Activated CD4-positive, CD25-positive, alpha-beta regulatory T cell (primary cell): ENCODE measurements at places on chromosomes 5 and 9.

- DNase-seq, result no peak
These were observed 3.0 kb upstream of the FGF18 start for GRCh38 chr5:171416160-171417049.

GRCh38 chr5:76625087-76625815 lies 2.0 kb upstream of the F2RL2 start:
- DNase-seq, result no peak

GRCh38 chr5:167511276-167511675 lies 780.2 kb upstream of the WWC1 start:
- no peak for DNase-seq

DNA sequence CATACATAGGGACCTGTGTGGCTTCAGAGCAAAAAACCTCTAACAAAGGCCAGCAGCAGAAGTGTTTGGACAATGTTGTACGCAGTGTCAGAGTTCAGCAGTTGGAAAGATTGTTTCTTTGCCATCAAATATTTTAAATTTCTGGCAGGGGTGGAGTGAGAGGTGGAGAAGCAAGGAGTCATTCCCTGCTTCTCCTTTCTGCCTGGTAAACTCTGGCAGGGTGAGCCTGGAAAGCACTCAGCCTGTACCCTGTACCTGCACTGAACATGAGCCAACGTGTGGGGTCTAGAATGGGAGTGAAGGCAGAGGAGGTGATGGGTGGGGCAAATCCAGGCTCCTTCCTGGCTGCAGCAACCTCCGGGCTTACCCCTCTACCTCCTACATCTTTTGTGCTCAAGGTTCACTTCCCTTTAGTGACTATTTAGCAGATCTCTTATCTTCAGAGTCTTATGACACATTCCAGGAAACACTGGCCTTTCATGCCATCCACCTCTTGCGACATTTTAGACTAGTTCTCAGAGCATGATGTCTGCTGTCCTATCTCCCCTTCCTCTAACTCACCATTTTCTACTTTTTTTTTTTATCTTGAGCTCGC lies 445.0 kb upstream of the PIK3R1 start:
- no peak for DNase-seq

DNA sequence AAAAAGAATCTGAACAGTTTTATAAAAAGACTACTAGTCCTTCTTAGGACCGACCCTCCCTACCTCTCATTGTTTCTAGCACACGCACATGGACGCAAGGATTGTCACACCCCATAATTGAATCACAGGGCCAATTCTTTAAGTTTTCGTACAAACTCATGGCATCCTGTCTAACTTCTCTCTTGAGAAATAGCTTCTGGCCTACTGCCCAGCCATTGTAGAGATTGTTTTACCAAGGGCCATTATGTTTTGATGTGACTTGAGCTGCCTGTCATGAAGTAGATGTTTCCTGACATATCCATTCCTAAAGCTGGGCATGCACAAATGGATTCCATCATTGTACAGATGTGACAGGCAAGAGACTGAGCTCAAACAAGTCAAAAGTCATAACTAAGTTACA lies 1672.1 kb upstream of the C9orf72 start:
- DNase-seq, result no peak

GRCh38 chr5:11715461-11716196 lies 188.6 kb downstream of the CTNND2 start:
- no peak for DNase-seq

DNA sequence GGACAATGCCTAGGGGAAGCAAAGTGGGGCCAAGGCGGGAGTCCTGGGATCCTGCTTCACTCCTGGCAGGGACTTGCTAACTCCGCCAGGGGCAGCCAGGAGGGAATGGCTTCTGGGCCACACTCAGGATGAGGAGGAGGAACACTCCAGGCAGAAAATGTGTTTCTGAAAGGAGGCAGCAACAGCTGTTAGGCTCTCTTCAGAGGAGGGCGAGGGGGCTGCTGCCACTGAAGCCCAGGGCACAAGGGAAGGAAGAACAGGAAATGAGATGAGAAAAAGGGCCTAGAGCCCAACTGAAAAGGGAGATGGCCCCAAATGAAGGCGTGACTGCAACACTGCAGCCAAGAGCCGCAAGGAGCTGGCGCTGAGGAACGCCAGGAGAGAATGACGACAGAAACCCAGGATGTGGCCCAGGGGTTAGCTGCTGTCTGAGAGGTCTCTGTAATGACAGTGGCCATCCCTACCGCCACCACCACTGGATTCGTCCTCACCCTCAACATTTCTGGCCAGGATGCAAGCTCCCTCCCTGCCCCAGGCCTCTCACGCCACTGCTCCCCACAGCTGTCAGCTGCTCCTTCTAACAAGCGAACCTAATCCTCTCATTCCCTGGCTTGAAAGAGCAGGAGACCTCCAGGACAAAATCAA lies 15.8 kb downstream of the PSMB7 start:
- DNase-seq, result no peak

DNA sequence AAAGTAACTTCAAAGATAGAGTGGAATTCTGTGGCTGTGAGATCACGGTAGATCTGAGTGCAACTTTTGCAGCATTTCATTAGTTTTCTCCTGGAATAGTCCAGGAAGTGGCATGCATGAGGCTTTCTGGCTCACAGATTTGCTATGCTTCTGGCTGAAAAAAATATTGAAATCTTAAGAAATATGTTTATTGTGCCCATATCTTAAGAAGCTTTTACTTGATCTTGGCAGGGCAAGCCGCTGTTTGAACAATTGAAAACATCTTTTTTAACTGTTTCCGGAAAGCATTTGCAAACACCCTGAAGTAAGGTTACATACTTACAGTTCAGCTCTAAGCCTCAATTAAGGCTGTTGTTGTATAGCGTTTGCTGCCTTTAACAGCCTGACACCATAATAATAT lies 135.7 kb upstream of the GDNF start:
- DNase-seq, result no peak

GRCh38 chr5:154947778-154948177 lies 6.9 kb downstream of the MRPL22 start:
- DNase-seq, result no peak

DNA sequence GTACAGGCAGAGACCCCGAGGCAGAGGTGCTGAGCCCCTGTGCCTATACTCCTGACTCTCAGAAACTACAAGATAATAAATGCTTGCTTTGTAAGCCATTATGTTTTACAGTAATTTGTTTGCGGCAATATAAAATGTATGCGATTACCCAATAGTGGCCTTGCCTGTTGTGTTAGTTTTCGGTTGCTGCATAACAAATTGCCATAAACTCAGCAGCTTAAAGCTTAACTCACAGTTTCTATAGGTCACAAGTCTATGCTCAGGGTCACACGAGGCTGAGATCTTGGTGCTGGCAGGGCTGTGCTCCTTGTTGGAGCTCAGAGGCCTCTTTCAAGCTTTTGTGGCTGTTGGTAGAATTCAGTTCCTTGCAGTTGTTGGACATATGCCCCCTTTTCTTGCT lies 114.8 kb downstream of the COL23A1 start:
- DNase-seq, result no peak

GRCh38 chr9:129838707-129839259 lies 3.5 kb downstream of the USP20 start:
- DNase-seq, result no peak

- DNase-seq, result no peak
These were observed 138.5 kb downstream of the SPOCK1 start for GRCh38 chr5:137360607-137361006.

- DNase-seq, result no peak
These were observed 53.2 kb upstream of the UBAC1 start for GRCh38 chr9:136014147-136014923.

- DNase-seq, result peak; percentile 72
These were observed 2.0 kb downstream of the PROB1 start for GRCh38 chr5:139392678-139393496.

GRCh38 chr5:68884144-68884754 lies 209.6 kb upstream of the SLC30A5 start:
- no peak for DNase-seq

GRCh38 chr9:27478322-27478721 lies 45.8 kb upstream of the IFNK start:
- DNase-seq, result no peak

- no peak for DNase-seq
These were observed 209.7 kb upstream of the TUT7 start for GRCh38 chr9:86563936-86564335.

- no peak for DNase-seq
These were observed 15.0 kb downstream of the ACSL6 start for GRCh38 chr5:131996210-131997025.

GRCh38 chr5:150487199-150488061 lies 20.5 kb upstream of the NDST1 start:
- no peak for DNase-seq

GRCh38 chr9:112140936-112141335 lies 34.2 kb downstream of the SUSD1 start:
- DNase-seq, result no peak

- DNase-seq, result no peak
These were observed 536.5 kb upstream of the BRINP1 start for GRCh38 chr9:119905724-119906123.

DNA sequence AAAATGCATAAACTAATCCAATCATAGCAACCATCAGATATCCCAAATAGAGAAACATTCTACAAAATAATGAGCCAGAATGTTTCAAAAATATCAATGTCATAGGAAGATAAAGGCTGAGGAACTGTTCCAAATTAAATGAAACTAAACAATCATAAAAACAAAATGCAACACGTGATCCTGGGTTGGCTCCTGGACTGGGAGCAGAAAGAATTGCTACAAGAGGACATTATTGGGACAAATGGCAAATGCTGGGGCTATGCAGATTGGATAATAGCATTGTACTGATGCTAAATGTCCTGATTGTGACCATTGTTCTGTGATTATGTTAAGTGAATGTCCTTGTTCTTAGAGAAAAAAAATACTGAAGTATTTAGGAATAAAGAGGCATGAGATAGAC lies 54.2 kb upstream of the AKNA start:
- DNase-seq, result no peak

GRCh38 chr5:132746954-132747615 lies at the start of gene CCNI2:
CCNI2 (plus strand) TSS chr5:132747426; CDS start chr5:132747496, 70 bp downstream.
- DNase-seq, result peak; percentile 33
